Breast epithelium (tissue), 4 donors: ENCODE measurements at places on chromosomes 12 and 14. TPM values are rescaled to one million over a fixed set of nuclear protein-coding genes. Genes with fewer than 3 reads are reported as not detected.

- H3K36me3 ChIP-seq: no peaks in the 10 kb centered on the region
- H3K27me3 ChIP-seq: no peaks in the 10 kb centered on the region
These were observed 4.2 kb upstream of the AMN1 start for GRCh38 chr12:31732926-31733548.

GRCh38 chr12:132336451-132337413 is 7.3 kb upstream of the GALNT9 start:
- H3K4me1 ChIP-seq: no peaks in the 10 kb centered on the region
- H3K27me3 ChIP-seq: peaks cover 92% of the 10 kb centered on the region
- H3K4me3 ChIP-seq: no peak overlapping the region
- no peak overlapping the region for H3K27ac ChIP-seq
- no peak for DNase-seq

GRCh38 chr12:94416613-94417012 is 43.1 kb downstream of the CEP83 start:
- H3K4me1 ChIP-seq: no peaks in the 10 kb centered on the region
- no peak overlapping the region for H3K4me3 ChIP-seq
- DNase-seq: no peak

- H3K27me3 ChIP-seq: no peaks in the 10 kb centered on the region
- no peaks in the 10 kb centered on the region for H3K4me1 ChIP-seq
- H3K27ac ChIP-seq: no peak overlapping the region
- no peaks in the 10 kb centered on the region for H3K36me3 ChIP-seq
- no peak for DNase-seq
These were observed 75.8 kb upstream of the GALNT9 start for GRCh38 chr12:132404951-132405741.

GRCh38 chr12:108856428-108857157 is 790 bp downstream of the SSH1 start:
- peak overlapping the region; percentile 82 for H3K27ac ChIP-seq
- no peaks in the 10 kb centered on the region for H3K27me3 ChIP-seq
- H3K36me3 ChIP-seq: no peaks in the 10 kb centered on the region
- no peaks in the 10 kb centered on the region for H3K4me1 ChIP-seq

The PMCH gene
- total RNA-seq: not detected

DNA sequence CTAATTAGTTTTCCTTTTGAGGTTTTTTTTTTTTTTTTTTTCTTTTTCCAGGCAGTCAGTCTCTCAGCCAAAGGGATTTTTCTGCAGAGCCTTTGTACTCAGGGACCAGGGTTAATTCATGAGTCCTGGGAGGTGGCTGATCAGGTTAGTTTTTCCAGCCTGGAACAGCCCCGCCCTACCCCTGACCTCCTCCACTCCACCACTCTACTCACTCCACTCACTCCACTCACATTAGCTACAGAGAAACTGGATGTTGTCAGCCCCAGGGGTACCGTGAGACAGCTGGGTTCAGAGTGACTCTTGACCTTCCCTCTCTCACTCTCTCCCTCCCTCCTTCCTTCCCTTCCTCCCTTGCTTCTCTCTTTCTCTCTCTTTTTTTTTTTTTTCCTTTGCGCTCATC is 161.0 kb downstream of the CRADD start:
- no peak overlapping the region for H3K27ac ChIP-seq
- H3K27me3 ChIP-seq: no peaks in the 10 kb centered on the region
- H3K4me1 ChIP-seq: no peaks in the 10 kb centered on the region
- DNase-seq: no peak
- no peaks in the 10 kb centered on the region for H3K36me3 ChIP-seq
- no peak overlapping the region for H3K4me3 ChIP-seq

- H3K4me3 ChIP-seq: no peak overlapping the region
- no peaks in the 10 kb centered on the region for H3K27me3 ChIP-seq
- no peaks in the 10 kb centered on the region for H3K36me3 ChIP-seq
These were observed 18.7 kb downstream of the DTX1 start for GRCh38 chr12:113075137-113075683.

DNA sequence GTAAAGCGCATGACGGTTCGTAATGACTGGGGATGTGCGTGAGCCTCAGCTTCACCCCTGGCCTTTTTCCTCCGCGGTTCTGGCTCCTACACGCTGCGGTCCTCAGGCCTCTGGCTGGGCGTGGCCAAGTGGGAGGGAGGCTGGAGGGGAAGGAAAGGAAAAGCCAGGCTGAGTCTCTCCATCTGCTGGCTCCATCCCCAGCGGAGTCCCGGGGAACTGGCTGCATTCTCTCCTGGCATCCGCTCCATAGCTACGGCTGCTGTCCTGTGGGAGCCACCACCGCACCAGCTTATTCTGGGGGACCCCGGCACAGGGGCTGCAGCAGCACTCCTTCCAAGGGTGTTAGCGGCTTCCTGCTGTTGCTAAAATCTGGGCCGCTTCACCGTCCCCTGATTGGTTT is 68.2 kb upstream of the SLC24A4 start:
- H3K4me1 ChIP-seq: no peaks in the 10 kb centered on the region
- no peaks in the 10 kb centered on the region for H3K36me3 ChIP-seq
- no peaks in the 10 kb centered on the region for H3K27me3 ChIP-seq
- peak overlapping the region; percentile 44 for H3K4me3 ChIP-seq
- no peak for DNase-seq

GRCh38 chr14:71408362-71409030 is 501.2 kb downstream of the PCNX1 start:
- H3K4me3 ChIP-seq: no peak overlapping the region
- no peaks in the 10 kb centered on the region for H3K27me3 ChIP-seq
- H3K4me1 ChIP-seq: no peaks in the 10 kb centered on the region
- DNase-seq: no peak
- no peaks in the 10 kb centered on the region for H3K36me3 ChIP-seq

- no peak overlapping the region for H3K4me3 ChIP-seq
- H3K27ac ChIP-seq: no peak overlapping the region
- H3K27me3 ChIP-seq: no peaks in the 10 kb centered on the region
- no peaks in the 10 kb centered on the region for H3K4me1 ChIP-seq
These were observed 10.7 kb upstream of the RTRAF start for GRCh38 chr14:51978681-51979085.

DNA sequence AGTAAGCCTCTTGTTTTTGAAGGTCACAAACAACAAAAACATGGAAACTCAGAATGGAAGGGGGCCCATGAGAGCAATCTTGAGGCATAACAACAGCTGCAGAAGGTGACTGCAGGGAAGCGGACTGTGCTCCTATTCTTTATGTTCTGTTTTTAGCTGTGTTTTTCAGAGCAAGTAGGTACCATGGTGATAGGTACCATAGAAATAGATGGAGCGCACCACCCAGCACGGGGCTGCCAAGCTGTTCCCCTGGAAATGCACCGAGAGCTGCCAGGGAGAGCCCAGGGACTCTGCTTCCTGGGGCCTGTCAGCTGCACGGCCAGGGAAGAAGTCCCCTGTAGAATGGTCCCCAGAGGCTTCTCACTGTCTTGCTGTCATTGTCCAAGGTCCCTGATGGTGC is 32.8 kb downstream of the DGLUCY start:
- no peak overlapping the region for H3K4me3 ChIP-seq
- no peak overlapping the region for H3K27ac ChIP-seq
- H3K4me1 ChIP-seq: peaks cover 4% of the 10 kb centered on the region
- DNase-seq: no peak

The PLEKHG7 gene
- 0.33 TPM for total RNA-seq

- DNase-seq: peak; percentile 32
- no peaks in the 10 kb centered on the region for H3K36me3 ChIP-seq
- H3K27me3 ChIP-seq: no peaks in the 10 kb centered on the region
- H3K27ac ChIP-seq: peak overlapping the region; percentile 55
- peaks cover 11% of the 10 kb centered on the region for H3K4me1 ChIP-seq
These were observed 10.8 kb downstream of the TMEM52B start for GRCh38 chr12:10189653-10190052.

The ERP27 gene
- 8.5 TPM for total RNA-seq

DNA sequence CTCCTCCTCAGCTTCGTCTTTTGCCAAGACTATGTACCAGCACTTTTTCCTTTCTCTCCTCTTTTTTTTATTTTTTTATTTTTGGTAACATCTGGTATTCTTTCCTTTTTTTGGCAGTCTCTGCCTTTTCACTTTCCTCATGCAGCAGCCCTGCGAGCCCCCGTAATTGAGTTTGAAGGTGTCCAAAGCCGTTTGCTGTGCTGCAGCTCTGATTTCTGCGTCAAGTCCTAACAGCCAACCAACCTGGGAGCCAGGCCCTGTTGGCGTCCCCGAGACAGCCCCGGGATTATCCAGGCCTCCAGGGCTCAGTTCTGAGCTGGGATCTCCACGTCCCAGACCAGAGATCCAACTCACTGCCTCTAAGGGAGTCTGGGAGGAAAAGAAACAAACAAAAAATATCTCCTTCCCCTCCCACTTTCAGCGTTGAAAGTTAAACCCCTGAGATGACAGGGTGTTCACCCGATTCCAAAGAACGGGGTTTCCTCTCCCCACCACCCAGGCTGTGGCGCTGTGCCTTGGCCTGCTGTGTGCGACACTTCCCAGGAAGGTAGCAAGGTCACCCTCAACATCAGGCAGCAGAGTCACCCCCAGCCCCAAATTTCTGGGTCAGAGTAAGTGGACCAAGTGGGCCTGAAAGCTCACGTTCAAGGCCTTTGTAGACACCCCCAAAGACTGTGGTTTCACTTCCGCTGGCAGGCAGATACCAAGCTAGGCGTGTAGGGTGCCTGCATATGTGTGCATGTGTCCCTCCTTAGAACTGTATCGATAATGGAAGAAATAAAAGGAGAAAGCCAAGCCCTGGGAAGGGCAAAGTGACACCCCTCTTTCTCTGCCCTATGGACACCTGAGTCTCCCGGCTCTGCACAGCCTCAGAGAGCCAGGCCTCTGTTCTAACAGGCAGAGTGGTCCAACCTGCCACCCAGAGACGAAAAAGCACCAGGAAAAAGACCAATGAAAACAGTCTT is 11.1 kb downstream of the BCL11B start:
- H3K36me3 ChIP-seq: no peaks in the 10 kb centered on the region
- no peaks in the 10 kb centered on the region for H3K27me3 ChIP-seq
- no peak overlapping the region for H3K4me3 ChIP-seq
- H3K27ac ChIP-seq: peak overlapping the region; percentile 50
- H3K4me1 ChIP-seq: no peaks in the 10 kb centered on the region

- no peaks in the 10 kb centered on the region for H3K27me3 ChIP-seq
- peaks cover 8% of the 10 kb centered on the region for H3K4me1 ChIP-seq
- peak overlapping the region; percentile 98 for H3K27ac ChIP-seq
- H3K36me3 ChIP-seq: no peaks in the 10 kb centered on the region
- H3K4me3 ChIP-seq: peak overlapping the region; percentile 42
These were observed 5.3 kb downstream of the TMEM253 start for GRCh38 chr14:21106176-21106497.

DNA sequence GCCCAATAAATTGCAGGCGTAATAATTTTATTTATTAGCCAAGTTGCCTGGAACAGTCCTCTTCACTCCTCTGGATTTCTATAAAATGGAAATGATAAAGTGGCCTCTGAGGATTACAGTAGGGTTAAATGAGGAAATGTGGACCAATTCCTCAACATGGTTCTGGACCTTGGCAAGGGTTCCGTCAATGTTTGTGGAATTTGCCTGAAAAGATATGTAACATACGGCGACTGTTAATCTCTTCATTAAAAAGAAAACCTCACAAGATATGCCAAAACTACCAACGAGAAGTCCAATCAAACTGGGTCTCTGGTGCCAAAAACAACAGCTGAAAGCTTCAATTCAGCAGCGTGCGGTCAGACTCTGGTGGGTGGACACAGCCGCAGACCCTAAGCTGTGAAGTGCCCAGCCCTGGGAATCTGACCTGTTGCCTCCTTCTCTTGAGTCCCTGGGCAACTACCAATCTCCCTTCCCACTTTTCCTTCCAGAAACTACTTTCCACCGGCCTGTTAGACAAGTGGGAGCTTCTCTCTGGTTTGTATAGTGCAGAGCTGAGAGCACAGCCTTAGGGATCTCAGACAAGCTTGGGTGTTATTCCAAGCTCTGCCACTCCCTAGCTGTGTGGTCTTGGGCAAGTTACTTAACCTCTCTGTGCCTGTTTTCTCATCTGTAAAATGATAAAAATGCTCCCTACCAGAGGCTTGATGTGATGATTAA is 190.5 kb upstream of the GSC start:
- no peak overlapping the region for H3K27ac ChIP-seq
- H3K4me3 ChIP-seq: no peak overlapping the region

- H3K27me3 ChIP-seq: no peaks in the 10 kb centered on the region
- H3K36me3 ChIP-seq: no peaks in the 10 kb centered on the region
- DNase-seq: no peak
- H3K4me3 ChIP-seq: peak overlapping the region; percentile 95
These were observed 1.1 kb upstream of the CKAP4 start for GRCh38 chr12:106248846-106249371.

The SLC6A15 gene
- not detected for total RNA-seq

GRCh38 chr14:73467377-73467776 is 9.0 kb upstream of the NUMB start:
- H3K27ac ChIP-seq: no peak overlapping the region
- H3K27me3 ChIP-seq: no peaks in the 10 kb centered on the region
- no peak for DNase-seq
- no peaks in the 10 kb centered on the region for H3K36me3 ChIP-seq

GRCh38 chr12:6867413-6868210 is at the start of gene TPI1:
Gene TPI1, plus strand, starts transcription at chr12:6867531. Its CDS starts 36 bp downstream, at chr12:6867567.
- H3K4me1 ChIP-seq: peaks cover 5% of the 10 kb centered on the region
- no peaks in the 10 kb centered on the region for H3K36me3 ChIP-seq
- DNase-seq: peak; percentile 68
- peak within 1 kb of the TSS; percentile 100 for H3K4me3 ChIP-seq

- H3K36me3 ChIP-seq: no peaks in the 10 kb centered on the region
- no peak overlapping the region for H3K27ac ChIP-seq
- DNase-seq: no peak
- H3K27me3 ChIP-seq: no peaks in the 10 kb centered on the region
- H3K4me3 ChIP-seq: no peak overlapping the region
These were observed 40.9 kb downstream of the PTGER2 start for GRCh38 chr14:52355016-52355431.

DNA sequence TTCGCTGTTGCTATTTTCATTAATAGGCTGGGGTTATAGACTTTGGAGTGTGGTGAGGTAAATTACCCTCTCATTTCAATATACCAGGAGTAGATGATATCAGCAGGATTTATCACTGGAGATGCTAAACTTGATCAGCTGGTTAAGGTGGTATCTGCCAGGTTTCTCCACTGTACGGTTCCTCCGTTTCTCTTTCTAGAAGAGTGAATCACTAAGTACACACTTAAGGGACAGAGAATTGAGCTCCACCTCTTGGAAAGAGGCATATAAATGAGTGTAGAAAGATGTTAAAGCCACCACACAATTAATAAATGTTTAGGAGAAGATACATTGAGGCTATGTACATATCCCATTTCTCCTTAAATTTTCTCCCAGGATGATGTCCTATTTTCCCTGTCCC is 277.4 kb upstream of the GRIP1 start:
- H3K4me1 ChIP-seq: peaks cover 7% of the 10 kb centered on the region
- H3K4me3 ChIP-seq: no peak overlapping the region
- no peak for DNase-seq
- H3K27ac ChIP-seq: no peak overlapping the region
- H3K27me3 ChIP-seq: no peaks in the 10 kb centered on the region

- no peak for DNase-seq
- no peaks in the 10 kb centered on the region for H3K27me3 ChIP-seq
These were observed 94.0 kb downstream of the RPS29 start for GRCh38 chr14:49492151-49492550.
